ENCODE measurements at places on chromosomes 2 and 18.

DNA sequence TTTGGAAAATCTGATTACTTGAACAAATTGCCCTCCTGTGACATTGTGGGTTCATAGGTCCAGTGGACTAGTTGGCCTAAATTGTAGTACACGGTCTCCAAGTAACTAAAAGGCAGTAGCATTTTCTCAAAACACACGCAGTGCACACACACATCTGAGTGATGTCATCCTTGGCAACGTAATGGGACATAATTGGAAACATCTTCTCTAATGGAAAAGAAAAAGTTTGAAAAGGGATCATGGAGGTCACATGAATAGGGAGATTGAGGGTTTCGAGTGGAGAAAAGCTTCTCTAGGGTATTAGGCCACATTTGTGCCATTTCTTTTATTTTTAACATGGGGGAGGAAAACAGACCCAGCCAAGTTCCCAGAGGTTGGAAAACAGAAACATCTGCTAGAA is 93.3 kb downstream of the MAP4K4 start:
- no peak for DNase-seq

DNA sequence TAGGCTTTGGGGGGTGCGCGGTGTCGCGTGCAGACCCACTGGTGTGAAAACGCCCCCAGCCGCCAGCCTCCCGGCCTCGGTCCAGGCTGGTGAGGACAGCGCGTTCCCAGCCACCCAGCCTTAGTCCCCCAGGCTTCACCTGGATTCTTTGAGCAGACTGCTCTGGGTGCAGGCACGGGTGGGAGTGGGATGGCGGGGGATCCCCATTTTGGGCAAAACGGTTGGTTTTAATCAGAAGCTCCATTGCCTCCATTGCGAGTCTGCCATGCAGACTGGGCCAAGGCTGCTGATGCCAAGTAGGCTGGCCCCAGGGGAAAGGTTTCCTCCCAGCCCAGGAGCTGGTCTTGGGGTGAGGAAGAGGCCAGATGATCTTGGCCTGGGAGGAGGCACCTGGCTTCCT is 445 bp downstream of the MLPH start:
- no peak for DNase-seq

DNA sequence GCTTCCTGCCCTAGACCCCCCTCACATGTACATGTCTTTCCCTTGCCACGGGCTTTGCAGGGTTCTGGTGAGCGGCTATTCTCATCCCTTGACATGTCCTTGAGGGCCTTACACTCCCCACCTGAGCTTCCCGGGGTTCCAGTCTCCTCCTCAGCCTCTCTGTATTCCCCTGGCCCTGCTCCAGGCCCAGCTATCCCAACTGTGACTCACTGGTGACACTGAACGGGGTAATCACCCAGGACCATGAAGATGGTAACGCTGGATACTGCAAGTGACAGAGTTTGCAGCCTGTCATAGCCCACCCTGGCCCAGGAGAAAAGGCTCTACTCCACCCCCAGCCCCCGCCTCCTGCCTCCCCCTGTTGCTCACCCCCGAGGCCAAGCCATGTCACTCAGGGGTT is 27.3 kb downstream of the KIF3C start:
- DNase-seq, result no peak

DNA sequence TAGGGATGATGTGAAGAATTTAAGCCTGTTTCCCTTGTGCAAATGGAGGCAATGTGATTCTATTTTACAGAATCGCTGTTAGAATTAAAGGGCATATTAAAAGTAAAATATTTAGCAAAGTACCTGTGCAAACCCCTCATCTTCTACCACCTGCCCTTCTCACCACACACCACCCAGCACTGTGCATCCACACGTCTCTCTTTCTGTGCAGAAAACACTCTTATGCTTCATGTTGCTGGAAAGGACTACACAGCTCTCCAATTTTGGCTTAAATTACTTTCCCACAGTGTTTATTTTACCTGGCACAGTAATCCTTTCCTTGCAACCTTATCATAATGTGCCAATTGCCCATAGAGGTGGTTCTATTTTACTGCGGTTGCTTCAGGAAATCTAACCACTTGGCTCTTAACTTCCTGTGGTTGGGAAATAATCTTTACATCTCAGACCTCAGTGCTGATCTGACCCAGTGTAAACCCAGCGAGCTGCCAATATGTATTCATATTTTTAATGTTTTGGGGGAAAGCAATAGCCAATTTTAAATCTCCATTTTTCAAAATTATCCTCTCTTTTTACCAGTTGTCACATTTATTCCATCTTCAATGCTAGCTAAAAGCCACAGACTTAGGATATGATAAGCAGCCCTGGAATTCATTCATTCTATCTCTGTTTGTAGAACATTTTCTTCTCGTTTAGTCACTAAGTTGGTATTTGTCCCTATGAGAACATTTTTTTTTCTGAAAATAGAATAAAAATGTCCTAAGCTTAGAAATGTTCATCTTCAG is 250.9 kb downstream of the DSEL start:
- DNase-seq, result no peak

GRCh38 chr18:75799449-75800330 is 372.2 kb upstream of the SMIM21 start:
- DNase-seq, result no peak

DNA sequence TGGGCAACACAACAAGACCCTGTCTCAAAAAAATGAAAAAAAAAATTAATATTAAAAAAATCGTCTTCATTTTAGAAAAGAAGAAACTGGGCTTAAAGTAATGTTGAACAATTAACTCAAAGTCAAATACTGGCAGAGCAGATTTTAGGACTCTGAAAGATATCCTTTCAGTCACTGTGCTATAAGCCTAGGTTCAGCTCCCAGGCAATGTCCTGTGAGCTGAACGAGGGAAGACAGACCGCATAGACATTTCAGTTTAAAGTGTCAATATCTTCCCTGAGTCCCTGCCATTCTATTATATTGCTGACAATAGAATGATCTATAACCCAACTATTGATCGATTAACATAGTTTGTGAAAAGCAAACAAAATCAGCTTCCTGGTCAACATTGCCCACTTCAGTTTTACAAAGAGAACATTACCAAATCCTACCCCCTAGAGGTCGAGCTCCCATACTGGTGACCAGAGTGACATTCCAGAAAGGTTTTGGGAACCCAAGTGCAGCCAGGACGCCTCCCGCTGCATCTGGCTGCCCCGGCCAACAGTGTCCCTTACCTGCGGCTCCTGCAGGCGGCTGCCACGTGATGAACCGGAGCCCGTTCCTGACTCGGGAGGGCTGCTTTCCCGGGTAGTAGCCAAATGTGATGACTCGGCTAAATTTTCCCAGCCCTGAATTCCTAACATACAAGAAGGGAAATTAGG is 639 bp downstream of the MRO start:
- peak; percentile 49 for DNase-seq

DNA sequence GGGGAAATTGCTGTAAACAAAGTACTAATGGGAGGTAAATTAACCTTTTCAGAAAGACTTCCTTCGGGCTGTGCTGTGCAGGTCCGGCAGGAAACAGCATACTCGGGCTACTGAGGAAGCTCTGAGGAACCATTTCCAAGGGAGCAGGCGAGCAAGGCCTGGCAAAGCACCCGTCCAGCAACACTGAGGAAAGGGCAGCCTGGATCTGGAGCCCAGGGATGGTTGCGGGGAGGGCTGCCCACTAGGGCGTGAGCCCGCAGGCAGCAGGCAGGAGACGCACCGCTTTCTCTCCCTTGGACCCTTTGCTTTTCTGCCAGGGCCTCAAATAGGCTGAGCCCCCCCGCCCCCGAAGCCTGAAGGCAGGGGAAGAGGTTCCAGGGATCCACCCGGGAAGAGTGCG is 89.5 kb downstream of the SOX11 start:
- no peak for DNase-seq

GRCh38 chr2:208006337-208006736 is 19.0 kb downstream of the PLEKHM3 start:
- DNase-seq, result no peak

DNA sequence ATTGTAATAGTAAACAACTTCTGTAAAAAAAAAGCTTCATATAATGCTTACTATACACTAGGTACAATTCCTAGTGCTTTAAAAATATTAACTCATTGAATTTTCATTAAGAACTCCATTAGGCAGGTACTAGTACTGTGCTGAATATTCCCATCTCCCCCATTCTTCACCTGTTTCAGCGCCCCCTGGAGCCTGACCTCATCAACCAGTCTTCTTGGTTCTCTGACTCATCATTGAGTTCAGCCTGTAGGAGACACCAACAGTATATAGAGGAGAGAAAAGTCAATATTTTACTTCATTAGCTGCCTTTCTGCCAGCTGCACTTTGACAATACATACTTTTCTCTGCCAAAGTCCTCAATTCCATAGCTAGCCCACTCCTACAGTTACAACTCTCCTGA is 1009.9 kb upstream of the KLHL29 start:
- no peak for DNase-seq

All from Ammon's horn (tissue), 1 donor.